ENCODE measurements at places on chromosomes 6 and 20. TPM values are rescaled to one million over a fixed set of nuclear protein-coding genes. Genes with fewer than 3 reads are reported as not detected.

DNA sequence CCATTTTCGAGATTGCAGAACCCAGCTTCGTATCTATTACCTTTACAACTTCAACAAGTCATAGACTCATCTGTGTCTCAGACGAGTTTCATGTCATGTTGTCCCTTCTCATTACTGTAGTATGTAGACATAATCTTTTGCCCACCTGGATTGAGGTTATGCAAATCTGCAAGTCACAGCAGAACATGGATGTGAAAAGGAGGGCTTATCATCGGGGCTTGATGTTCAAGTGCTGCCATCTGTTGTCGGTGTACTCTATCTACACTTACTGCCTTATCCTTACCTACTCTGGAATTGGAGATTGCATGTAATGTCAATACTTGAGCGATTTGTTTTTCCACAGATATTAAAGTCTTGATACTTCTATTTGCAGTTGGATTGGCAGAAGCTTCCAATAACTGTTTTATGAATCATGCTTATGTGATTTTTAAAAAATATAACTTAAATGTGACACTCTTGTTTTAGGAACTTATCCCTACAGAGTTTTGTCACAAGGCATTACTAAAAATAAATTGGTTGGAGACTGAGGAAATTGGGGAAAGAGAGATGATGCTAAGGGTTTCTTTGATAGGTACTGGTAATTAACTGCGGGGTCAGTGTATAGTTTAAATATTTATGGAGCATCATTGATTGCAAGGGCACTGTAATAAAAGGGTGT, 3.0 kb upstream of the GOPC start:
- H3K4me3 ChIP-seq: no peak overlapping the region
- H3K36me3 ChIP-seq: no peaks in the 10 kb centered on the region
- no peaks in the 10 kb centered on the region for H3K27me3 ChIP-seq
- peaks cover 18% of the 10 kb centered on the region for H3K4me1 ChIP-seq

DNA sequence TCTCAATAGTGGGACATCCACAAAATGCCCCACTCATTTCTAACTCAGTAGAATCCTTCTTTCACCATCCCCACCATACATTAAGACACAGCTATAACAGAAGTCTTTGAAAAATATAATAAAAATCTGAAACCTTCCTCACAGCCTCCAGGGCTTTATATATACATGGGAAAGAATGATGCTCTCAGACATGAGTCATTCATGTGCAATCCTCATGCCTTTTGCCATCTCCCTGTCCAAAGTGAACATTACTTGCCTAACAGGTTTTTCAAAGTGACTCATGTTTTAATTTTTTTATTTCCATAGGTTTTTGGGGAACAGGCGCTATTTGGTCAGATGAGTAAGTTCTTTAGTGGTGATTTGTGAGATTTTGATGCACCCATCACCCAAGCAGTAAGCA, 162.7 kb downstream of the RALGAPA2 start:
- no peaks in the 10 kb centered on the region for H3K36me3 ChIP-seq
- H3K27me3 ChIP-seq: no peaks in the 10 kb centered on the region
- peak overlapping the region; percentile 8 for H3K27ac ChIP-seq
- peaks cover 10% of the 10 kb centered on the region for H3K4me1 ChIP-seq

DNA sequence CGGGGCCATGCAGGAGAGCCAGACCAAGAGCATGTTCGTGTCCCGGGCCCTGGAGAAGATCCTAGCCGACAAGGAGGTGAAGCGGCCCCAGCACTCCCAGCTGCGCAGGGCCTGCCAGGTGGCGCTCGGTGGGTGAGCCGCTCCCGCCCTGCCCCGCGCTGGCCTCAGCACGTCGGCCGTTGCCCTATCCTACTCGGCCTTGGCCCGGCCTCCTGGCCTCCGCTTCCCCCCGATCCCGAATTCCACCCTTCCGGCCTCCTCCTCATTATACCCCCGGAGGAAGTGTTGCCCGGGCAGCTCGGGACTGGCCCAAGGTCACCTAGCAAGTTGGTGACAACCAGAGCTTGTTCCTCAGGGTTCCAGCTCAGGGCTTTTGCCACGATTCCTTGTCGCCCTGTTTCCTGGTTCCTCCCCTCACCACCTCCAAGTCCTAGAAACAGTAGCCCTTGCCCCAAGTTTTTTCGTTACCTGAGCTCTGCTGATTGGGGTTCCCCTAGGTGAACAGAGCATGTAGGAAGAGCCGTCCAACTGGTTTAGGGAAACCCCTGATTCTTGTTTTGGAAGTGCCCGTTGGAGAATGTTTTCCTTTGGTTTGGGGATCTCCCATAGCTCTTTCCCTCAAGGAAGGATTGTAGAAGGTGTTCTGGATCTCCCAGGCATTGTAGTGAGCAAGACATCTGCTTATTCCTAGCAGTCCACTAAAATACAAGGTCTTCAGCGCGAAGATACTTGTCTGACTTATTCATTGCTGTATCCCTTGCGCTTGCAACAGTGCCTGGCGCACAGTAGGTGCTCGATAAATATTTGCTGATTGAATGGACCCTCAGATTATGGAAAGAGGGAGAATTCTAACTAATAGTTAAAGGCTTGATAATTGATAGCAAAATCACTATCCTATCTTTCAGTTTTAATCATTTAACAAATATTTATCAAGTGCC, 641 bp downstream of the ARFGEF2 start:
- H3K4me3 ChIP-seq: peak overlapping the region; percentile 92
- peak overlapping the region; percentile 97 for H3K27ac ChIP-seq
- DNase-seq: no peak
- H3K36me3 ChIP-seq: no peaks in the 10 kb centered on the region

DNA sequence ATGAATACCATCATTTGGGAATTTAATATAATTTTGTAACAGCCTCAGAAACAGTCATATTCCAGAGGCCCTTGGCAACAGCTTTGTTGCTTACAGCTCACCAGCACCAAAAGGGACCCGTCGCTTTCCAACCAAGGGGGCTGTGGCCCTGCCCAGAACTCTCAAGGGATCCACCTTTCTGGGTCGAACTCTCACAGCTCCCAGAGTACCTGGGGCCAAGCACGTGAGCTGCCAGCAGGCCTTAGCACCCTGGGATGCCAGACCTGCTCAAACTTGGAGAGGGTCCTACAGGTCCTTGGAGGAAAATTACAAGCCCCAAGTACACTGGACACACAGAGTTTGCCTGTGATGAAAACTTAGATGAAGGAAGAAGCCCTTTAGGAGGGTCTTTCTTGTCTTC, 66.6 kb downstream of the SNX5 start:
- peaks cover 3% of the 10 kb centered on the region for H3K36me3 ChIP-seq

DNA sequence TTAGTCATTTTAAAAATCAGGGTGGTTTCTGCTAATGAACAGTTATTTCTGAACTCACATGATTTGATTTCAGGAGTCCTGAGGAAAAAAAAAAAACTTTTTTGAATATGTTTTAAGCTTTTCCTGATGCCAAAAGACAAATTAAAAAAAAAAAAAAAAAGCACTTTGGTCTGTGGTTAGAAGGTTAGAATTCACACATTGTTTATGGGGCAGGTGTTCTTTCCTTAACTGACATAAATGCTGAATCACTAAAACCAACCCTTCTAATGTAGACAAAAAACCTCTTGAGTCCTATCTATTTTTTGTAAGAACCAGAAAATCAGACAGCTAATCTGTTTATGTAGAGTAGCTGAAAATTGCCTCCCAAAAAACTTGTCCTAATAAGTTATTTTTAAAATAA, 20.4 kb downstream of the THEMIS start:
- DNase-seq: no peak
- no peak overlapping the region for H3K27ac ChIP-seq
- H3K36me3 ChIP-seq: no peaks in the 10 kb centered on the region
- H3K27me3 ChIP-seq: no peaks in the 10 kb centered on the region
- peaks cover 3% of the 10 kb centered on the region for H3K4me1 ChIP-seq
- no peak overlapping the region for H3K4me3 ChIP-seq

DNA sequence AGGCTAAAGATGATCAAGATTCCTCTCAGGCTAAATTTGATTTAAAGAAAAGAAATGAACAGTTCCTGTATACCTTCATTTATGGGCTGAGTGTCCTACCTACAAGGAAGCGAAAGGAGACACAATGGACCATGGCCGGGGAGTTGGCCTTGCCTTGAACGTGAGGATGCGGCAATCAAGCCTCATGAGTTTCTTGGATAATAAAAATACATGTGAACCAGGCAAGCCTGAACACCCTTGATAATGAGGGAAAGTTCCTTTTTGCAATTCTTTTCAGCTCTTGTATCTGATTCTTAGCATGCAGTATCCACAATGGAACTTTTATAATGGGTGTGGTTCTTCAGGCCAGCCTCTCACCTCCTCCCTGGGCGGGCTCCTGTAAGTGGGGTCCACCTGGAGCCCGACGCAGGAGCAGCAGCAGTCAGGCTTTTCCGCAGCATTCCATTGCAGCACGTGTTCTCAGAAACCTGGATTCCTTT, 83.8 kb downstream of the RNASET2 start:
- H3K4me1 ChIP-seq: no peaks in the 10 kb centered on the region
- DNase-seq: no peak
- no peaks in the 10 kb centered on the region for H3K36me3 ChIP-seq
- no peak overlapping the region for H3K4me3 ChIP-seq
- H3K27me3 ChIP-seq: peaks cover 2% of the 10 kb centered on the region

DNA sequence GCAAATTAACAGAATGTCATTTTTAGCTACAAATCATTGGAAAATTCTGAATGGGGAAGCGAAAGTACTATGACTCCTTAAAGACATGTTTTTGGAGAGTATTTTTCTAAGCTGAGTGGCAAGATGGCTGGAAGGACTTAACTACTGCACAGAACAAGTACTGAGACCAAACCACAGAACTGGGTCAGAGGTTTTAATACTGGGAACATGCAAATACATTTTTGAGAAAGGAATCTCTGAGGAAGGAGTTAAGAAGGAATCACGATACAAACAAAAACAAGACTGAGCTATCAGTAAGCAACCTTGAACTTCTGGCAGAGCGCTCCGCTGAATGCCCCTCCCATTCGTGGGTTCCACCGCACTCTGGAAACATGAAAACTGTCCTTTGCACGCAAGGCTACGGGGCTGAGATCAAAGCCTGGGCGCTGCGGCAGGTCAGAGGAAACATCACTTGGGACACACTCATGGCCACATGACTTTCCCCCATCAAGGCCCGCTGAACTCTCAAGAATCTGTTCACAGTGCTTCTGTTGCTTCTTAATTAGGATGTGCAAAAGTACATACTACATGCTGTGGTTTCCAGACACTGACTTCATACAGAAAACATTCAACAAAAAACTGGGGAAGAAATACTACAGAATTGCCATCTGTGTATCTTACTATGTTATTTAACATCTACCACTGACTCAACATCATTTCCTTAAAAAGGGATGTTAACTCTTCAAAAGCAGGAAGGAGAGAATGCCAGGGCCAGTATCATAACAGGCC, 27.8 kb downstream of the SLC23A2 start:
- peaks cover 3% of the 10 kb centered on the region for H3K36me3 ChIP-seq
- no peaks in the 10 kb centered on the region for H3K27me3 ChIP-seq
- H3K27ac ChIP-seq: peak overlapping the region; percentile 92
- peaks cover 23% of the 10 kb centered on the region for H3K4me1 ChIP-seq

GRCh38 chr20:23823621-23824324, 2.8 kb downstream of the CST2 start:
- H3K27me3 ChIP-seq: peaks cover under 1% of the 10 kb centered on the region
- peaks cover 4% of the 10 kb centered on the region for H3K4me1 ChIP-seq
- DNase-seq: no peak
- no peak overlapping the region for H3K27ac ChIP-seq
- no peaks in the 10 kb centered on the region for H3K36me3 ChIP-seq

GRCh38 chr6:158061709-158062461, 80.2 kb downstream of the SYNJ2 start:
- no peak overlapping the region for H3K27ac ChIP-seq
- H3K4me3 ChIP-seq: no peak overlapping the region
- H3K4me1 ChIP-seq: peaks cover 33% of the 10 kb centered on the region
- H3K36me3 ChIP-seq: peaks cover 22% of the 10 kb centered on the region
- no peak for DNase-seq

- no peak for DNase-seq
- H3K27ac ChIP-seq: no peak overlapping the region
- no peaks in the 10 kb centered on the region for H3K36me3 ChIP-seq
- H3K4me3 ChIP-seq: no peak overlapping the region
- peaks cover 48% of the 10 kb centered on the region for H3K27me3 ChIP-seq
Measured at GRCh38 chr20:59774204-59774641, 159.2 kb downstream of the SYCP2 start.

- H3K27me3 ChIP-seq: no peaks in the 10 kb centered on the region
- no peaks in the 10 kb centered on the region for H3K4me1 ChIP-seq
- H3K4me3 ChIP-seq: no peak overlapping the region
- no peaks in the 10 kb centered on the region for H3K36me3 ChIP-seq
- no peak overlapping the region for H3K27ac ChIP-seq
Measured at GRCh38 chr20:19019734-19020364, 192.6 kb upstream of the SLC24A3 start.

DNA sequence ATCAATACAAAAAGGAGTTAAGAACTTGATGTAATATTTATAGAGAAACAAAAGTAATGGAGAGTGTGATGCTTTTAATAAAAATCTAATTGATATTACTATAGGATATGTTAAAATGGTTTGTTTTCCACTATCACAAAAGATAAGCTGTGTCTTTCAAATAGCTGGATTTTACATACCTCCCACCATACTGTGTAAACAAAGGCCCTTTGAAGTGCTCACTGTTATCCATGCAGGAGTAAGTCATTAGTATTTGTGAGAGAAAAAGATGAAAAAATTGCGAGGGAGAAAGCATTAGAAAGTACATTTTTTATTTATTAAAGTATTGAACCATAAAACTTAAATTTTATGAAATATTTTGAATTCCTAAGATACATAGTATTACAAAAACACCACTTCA, 733.0 kb downstream of the GRIK2 start:
- no peaks in the 10 kb centered on the region for H3K4me1 ChIP-seq
- DNase-seq: no peak
- H3K27ac ChIP-seq: no peak overlapping the region

- DNase-seq: no peak
- H3K4me1 ChIP-seq: peaks cover 6% of the 10 kb centered on the region
- no peak overlapping the region for H3K4me3 ChIP-seq
- no peak overlapping the region for H3K27ac ChIP-seq
- H3K36me3 ChIP-seq: no peaks in the 10 kb centered on the region
Measured at GRCh38 chr6:30511169-30511546, 21.8 kb downstream of the HLA-E start.

GRCh38 chr6:159953091-159953601, 15.7 kb upstream of the IGF2R start:
- no peak for DNase-seq
- no peaks in the 10 kb centered on the region for H3K27me3 ChIP-seq
- H3K4me3 ChIP-seq: no peak overlapping the region

- no peak overlapping the region for H3K27ac ChIP-seq
- H3K4me1 ChIP-seq: no peaks in the 10 kb centered on the region
- no peaks in the 10 kb centered on the region for H3K27me3 ChIP-seq
- DNase-seq: no peak
- H3K36me3 ChIP-seq: peaks cover 33% of the 10 kb centered on the region
Measured at GRCh38 chr6:2296781-2297180, 51.4 kb upstream of the GMDS start.

DNA sequence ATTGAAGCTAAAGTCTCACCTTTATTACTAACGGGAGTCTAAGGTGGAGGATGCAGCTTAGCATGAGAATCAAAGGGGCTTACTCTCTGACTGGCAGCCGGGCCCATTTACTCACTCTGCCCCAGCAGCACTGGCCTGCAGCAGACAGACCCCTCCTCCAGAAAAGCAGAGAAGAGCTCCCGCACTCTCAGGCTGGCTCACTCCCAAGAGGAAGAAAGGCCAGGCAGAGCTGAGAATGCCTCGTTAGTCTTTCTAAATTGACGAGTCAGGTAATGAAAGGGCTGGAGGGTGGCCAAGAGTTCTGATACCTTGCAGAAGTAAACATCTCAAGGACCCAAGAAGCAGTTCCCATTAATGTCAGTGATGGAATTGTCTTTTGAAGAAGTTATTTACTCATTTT, 44.5 kb upstream of the IL20RA start:
- peaks cover 16% of the 10 kb centered on the region for H3K27me3 ChIP-seq
- peaks cover 8% of the 10 kb centered on the region for H3K4me1 ChIP-seq

HTR1B gene
- 0.57 TPM for total RNA-seq

TBX18 gene
- 9.1 TPM for total RNA-seq

HRH3 gene
- total RNA-seq: not detected

FAM209B gene
- not detected for total RNA-seq

BACH2 gene
- total RNA-seq: 10.5 TPM

CLIC5 gene
- total RNA-seq: not detected
